ENCODE measurements at places on chromosomes 5 and 9.

DNA sequence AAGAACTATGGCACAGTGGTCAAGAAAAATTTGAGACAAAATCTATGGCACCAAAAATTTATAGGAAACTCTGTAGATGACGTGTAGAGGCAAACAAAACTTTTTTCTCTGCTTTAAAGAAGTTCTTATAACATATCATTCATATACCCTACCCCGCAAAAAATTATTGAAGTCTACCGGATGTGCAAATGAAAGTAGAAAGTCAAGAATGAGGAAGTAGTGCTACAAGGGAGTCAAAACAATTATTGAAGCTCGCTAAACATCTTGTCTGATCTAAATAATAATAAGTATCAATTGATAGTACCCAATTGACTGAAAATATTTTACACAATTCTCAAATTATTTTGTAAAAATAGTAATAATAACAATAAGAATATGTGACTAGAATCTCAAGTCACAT is 398.5 kb downstream of the TAF11L14 start:
- DNase-seq, result no peak

DNA sequence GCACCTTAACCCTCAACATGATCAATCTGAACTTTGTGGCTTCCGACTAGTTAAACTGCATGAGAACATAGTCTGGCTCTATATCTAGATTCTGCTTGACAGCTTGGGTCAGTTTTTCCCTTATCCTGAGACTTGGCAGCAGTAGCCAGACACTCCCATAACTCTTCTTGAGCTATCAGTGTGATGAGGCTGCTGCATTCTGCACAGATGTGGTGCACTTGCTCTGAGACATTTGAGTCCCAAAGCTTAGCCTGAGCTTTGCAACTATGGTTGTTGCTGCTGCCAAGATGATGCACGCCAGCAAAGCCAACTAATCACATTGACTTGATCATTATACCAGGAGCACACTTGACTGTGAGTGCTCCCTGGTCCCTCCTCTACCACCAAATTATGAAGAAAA is 36.2 kb downstream of the MOCS2 start:
- no peak for DNase-seq

GRCh38 chr5:155530046-155530445 is 516.5 kb downstream of the KIF4B start:
- no peak for DNase-seq

- DNase-seq, result no peak
These were observed 160.6 kb upstream of the SHB start for GRCh38 chr9:38229504-38230155.

DNA sequence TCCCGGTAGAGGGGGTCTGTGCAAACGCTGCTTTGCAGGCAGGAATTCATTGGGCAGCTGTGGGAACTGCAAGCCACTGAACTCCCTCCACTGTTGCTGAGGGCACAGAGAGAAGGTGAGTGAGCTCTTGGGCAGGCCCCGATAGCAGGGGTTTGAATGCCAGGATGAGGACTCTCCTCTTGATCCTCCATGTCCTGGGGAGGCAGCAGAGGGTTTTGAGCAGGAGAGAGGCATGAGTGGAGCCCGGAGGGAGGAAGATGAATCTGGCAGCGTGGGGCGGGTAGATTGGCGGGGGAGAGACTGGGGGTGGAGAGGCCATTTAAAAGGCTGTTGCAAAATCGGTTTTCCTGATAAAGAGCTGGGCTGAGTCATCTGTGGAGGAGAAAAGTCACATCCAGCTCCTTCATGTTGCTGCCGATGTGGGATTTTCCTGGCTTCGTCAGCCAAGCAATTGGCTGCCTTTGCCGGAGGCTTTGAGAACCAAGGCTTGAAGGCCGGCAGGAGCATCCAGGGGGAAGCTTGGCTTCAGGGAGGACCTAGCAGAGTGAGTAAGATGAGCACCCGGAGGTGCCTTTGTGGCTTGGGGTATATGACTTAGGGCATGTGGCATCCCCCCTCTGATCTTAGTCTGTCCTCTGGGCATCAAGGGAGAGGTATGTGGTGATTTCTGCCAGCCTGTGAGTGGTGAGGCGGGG is at the start of gene SYNPO:
TSS of gene SYNPO (plus strand) at position 350 of the 695 bp plus-strand sequence. CDS start 7,616 bp downstream, outside the sequence.
- DNase-seq, result peak; percentile 89

GRCh38 chr5:120382833-120383232 is 81.3 kb upstream of the PRR16 start:
- no peak for DNase-seq

GRCh38 chr5:87686018-87686417 is 273.3 kb upstream of the CCNH start:
- no peak for DNase-seq

GRCh38 chr5:94407023-94407422 is 211.4 kb downstream of the KIAA0825 start:
- no peak for DNase-seq

DNA sequence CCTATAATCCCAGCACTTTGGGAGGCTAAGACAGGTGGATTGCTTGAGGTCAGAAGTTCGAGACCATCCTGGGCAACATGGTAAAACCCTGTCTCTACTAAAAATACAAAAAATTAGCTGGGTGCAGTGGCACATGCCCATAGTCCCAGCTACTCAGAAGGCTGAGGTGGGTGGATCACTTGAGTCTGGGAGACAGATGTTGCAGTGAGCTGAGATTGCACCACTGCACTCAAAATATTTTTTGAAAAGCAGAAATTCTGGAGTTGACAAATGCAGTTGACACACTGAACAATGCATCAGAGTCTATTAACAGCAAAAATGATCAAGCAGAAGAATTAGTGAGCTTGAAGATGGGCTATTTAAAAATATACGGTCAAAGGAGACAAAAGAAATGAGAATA is 35.5 kb downstream of the NDUFAF2 start:
- DNase-seq, result no peak

DNA sequence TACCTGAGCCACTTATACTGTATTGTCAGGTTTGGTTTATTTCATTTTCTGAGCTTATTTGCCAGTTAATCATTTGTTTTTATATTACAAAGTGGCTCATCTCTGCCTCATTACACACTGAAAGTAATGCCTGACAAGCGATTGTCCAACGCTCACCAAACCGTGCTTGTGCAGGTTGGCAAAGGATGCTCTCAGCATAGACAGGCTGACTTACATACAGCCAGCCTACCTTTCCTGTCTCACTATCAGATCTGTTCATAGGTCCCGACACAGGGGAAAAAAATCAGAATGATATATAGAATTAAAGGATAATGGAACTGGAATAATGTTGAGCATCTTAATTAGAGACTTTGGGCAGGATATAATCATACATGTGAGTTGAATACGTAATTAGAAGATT is 739.7 kb upstream of the RIOK2 start:
- DNase-seq, result no peak

- no peak for DNase-seq
These were observed 21.1 kb downstream of the TLE4 start for GRCh38 chr9:79592726-79593493.

All from BJ (cell line).